ENCODE measurements at places on chromosomes 5 and 9. TPM values are rescaled to one million over a fixed set of nuclear protein-coding genes. Genes with fewer than 3 reads are reported as not detected.

OR4F3 gene
- total RNA-seq, result not detected

C9 gene
- not detected for total RNA-seq

ZNF474 gene
- total RNA-seq, result not detected

RLN2 gene
- total RNA-seq, result 1.7 TPM

PRRX2 gene
- 0.94 TPM for total RNA-seq

PAPPA gene
- 1.2 TPM for total RNA-seq

CMBL gene
- total RNA-seq, result 53.4 TPM

FOXD1 gene
- total RNA-seq, result not detected

CD14 gene
- 23.5 TPM for total RNA-seq

DBH gene
- not detected for total RNA-seq

IL9 gene
- not detected for total RNA-seq

PCDH12 gene
- total RNA-seq, result 7.9 TPM

SHOC1 gene
- total RNA-seq, result not detected

EGFL7 gene
- total RNA-seq, result 101 TPM

PLPPR1 gene
- total RNA-seq, result not detected

GDNF gene
- total RNA-seq, result not detected

CBY3 gene
- total RNA-seq, result not detected

Data from heart right ventricle (tissue), 16 donors.